ENCODE measurements at places on chromosomes 3 and 15.
A peak's percentile ranks its signal among the peaks of the same experiment; 100 is the strongest.

- peak; percentile 93 for DNase-seq
These were observed 4.6 kb downstream of the SNUPN start for GRCh38 chr15:75620841-75621391.

- DNase-seq, result peak; percentile 17
These were observed 13.8 kb downstream of the THBS1 start for GRCh38 chr15:39594446-39595337.

GRCh38 chr15:51575775-51576174, 46.8 kb downstream of the DMXL2 start:
- DNase-seq, result no peak

GRCh38 chr3:171646357-171647133, 163.7 kb downstream of the PLD1 start:
- DNase-seq, result peak; percentile 81

GRCh38 chr3:113194823-113195401, 16.4 kb upstream of the BOC start:
- peak; percentile 41 for DNase-seq

Measured in muscle of back (tissue), 13 donors.